Calu3 (cell line): ENCODE measurements at places on chromosomes 6 and 20. TPM values are rescaled to one million over a fixed set of nuclear protein-coding genes. Genes with fewer than 3 reads are reported as not detected.

- no peak for DNase-seq
Measured at GRCh38 chr6:55182016-55182650, 7.8 kb downstream of the HCRTR2 start.

- DNase-seq: no peak
Measured at GRCh38 chr6:63441266-63441956, 121.6 kb upstream of the LGSN start.

DNA sequence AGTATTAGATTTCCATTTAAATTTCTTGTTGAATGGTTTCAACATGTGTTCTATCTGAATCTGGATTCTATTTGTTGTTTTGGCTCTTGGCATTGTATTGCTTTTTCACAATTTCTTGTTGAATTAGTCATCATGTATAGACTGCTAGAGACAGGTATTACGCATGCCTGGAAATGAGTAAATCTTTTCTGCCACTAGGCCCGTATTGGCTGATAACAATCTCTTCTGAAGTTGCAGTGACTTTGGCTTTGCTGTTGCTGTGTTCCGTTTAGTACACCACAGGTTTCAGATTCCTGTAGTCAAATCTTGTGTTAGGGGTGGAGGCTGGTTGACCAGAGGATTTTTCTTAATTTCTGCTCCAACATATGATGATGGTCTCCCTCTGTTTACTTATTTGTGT, 1339.4 kb downstream of the GRIK2 start:
- no peak for DNase-seq

DNA sequence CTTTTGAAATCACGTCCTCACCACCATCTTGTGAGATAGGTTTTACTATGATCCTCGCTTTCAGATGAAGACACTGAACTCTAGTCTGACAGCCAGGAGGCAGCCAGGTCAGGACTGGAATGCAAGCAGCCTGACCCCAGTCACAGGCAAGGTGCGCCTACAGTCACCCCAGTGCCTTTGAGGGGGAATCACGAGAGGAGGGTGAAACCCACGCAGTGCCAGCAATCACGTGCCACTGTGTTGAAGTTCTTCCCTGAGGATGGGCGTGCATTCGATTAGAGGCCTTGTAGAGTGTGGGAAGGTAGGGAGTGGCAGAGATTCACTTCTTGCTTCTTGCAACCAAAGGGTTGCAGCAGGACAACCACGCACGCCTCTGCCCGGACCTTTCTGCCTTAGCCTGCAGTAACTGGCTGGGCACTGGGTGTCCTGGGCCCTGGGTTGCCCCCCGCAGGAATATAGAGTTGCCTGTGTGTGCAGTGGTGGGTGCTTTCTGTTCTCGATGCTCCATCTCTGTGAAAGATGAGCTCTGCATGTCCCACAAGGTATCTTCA, 33.7 kb upstream of the IRF4 start:
- no peak for DNase-seq

SLC17A9 gene
- total RNA-seq: 12.0 and 18.8 TPM in 2 replicates

DNA sequence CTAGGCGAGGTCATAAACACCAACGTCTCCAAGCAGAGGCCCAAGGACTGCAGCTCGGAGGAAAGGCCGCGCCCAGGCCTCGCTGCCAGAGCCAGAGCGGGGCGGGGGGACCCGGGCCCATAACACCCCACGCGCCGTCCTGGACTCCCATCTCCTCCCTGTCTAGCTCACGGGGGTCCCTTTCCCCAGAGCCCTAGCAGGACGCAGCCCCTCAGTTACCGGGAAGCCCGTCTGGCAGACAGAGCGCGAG, 44.9 kb downstream of the MDFI start:
- no peak for DNase-seq

DNA sequence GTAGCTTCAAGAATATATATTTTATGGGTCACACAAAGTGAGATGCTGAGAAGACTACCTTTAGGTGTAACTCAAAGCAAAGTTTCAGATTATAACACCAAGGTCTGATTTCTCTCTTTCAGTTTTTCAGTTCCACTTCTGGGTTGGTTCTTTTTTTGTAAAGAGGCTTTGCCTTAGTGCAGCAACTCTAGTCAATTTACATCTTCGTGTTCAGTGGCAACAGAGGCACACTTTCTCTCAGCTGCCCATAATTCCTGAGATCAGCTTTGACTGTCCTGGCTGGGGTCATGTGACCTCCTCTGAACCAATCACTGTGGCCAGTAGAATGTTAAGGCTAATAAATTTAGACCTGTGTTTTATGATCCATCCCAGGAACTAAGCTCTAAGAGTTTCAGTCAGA, 120.2 kb downstream of the TINAG start:
- DNase-seq: no peak

DNA sequence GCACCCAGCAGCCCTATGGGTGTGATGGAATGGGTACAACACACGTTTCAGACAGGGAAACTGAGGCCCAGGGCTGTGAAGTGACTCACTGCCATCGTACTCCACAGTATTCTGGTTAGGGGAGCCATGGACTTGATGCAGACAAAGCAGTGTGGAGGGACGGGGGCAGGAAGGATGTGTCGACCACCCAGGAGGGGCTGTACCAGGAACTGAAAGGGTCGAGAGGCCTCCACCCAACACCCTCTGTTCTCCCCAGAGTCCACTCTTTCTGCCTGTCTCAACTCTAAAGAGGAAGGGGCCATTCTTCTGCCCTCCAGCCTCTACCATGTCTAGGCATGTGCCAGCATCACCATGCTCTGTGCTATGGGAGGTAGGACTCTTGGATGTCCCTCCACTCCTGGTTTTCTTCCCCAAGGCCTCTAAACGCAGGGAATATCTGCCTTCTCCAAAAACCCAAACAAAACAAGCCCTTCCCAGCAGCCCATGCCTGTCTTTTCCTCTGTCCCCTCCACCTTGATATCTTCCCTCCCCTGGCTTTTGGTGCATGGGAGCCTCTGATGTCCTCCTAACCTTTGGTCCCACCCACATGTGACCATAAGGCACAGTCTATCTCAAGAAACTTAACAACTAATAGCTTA, 7.4 kb downstream of the SLC22A1 start:
- no peak for DNase-seq

- peak; percentile 63 for DNase-seq
Measured at GRCh38 chr6:37381579-37381978, 27.8 kb downstream of the RNF8 start.

DNA sequence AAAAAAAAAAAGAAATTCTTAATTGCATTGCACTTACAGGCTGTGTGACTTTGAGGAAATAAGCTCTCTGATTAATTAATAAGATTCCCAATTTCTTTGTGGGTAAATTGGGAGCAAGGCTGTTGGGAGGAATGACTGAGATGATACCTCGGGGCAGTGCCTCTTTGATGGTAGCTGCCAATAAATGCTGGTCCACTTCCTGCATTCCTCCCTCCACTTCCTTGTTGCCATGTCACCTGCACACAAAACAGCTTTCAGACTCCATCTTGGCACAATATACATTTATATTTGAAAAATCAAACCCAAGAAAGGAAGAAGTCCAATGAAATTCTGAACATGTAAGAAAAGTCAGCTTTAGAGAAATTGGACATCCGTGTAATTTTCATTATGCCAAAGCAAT, 45.1 kb downstream of the MTHFD1L start:
- DNase-seq: peak; percentile 12
